Left kidney (tissue), 8 donors: ENCODE measurements at places on chromosomes 2 and 18. TPM values are rescaled to one million over a fixed set of nuclear protein-coding genes. Genes with fewer than 3 reads are reported as not detected.

Gene NCKAP5
- polyA plus RNA-seq, result 10.1 TPM

- no peak for DNase-seq
Observed at GRCh38 chr2:105655244-105655643, 89.5 kb upstream of the NCK2 start.

Gene BOK
- 15.1 TPM for polyA plus RNA-seq

Gene RGPD3
- polyA plus RNA-seq, result 0.12 TPM

- DNase-seq, result no peak
Observed at GRCh38 chr18:228586-228985, 39.3 kb downstream of the THOC1 start.

DNA sequence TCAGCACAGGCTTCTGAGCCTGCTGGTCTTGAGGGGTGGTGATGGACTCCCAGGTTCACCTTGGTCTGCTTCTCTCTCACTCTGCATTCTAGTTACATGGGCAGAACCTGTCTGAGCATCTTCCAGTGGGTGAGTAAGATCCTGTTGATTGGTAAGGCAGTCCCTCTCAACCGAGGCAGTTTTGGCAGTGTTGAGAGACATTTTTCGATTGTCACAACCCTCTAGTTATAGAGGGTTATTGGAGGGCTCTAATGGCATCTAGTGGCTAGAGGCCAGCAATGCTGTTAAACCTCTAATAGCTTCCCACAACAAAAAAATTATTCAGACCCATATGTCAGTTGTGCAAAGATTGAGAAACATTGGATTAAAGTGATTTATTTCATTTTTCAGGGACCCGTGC, 9.3 kb upstream of the MGAT5 start:
- DNase-seq, result no peak

Gene CEP192
- 46.6 TPM for polyA plus RNA-seq

DNA sequence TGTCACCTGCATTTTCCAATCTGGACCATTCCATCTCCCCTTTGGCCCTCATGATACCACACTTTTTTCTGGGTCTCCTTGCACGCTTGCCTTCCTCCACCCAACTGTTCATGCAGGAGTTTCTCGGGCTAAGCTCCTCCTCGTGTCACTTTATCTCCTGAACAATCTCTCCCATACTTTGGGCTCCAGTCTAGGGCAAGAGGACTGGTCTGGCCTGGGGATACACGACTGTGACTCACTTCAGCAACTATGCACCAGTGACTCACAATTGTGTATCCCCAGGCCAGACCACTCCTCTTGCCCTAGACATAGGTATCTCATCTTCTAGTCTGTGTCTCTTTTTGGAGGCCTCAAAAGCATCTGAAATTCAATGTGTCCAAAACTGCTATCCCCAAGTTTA, 149.4 kb upstream of the PTPRM start:
- no peak for DNase-seq

Gene MYO7B
- 22.8 TPM for polyA plus RNA-seq
